ENCODE measurements at places on chromosomes 12 and 14. TPM values are rescaled to one million over a fixed set of nuclear protein-coding genes. Genes with fewer than 3 reads are reported as not detected.

TAS2R46 gene
- total RNA-seq, result 0.41 TPM

LHX5 gene
- total RNA-seq, result 0.50 TPM

NGB gene
- total RNA-seq, result not detected

RTL1 gene
- 1.1 TPM for total RNA-seq

CLEC7A gene
- total RNA-seq, result 0.07 TPM

PSMA6 gene
- 214 TPM for total RNA-seq

OR11G2 gene
- total RNA-seq, result not detected

LYZ gene
- total RNA-seq, result 0.07 TPM

GZMH gene
- not detected for total RNA-seq

BCL2L14 gene
- total RNA-seq, result not detected

LRFN5 gene
- total RNA-seq, result 3.5 TPM

NOC4L gene
- 35.5 TPM for total RNA-seq

HSPB8 gene
- total RNA-seq, result 43.3 TPM

- DNase-seq, result no peak
Measured at GRCh38 chr12:10453156-10453555, at the start of gene KLRC1. KLRC1 (minus strand) TSS chr12:10453377; CDS start chr12:10451156, 2,221 bp downstream.

- no peak for DNase-seq
Measured at GRCh38 chr12:94223842-94224241, 75.5 kb downstream of the PLXNC1 start.

- no peak for DNase-seq
Measured at GRCh38 chr12:19550626-19551025, 111.3 kb downstream of the AEBP2 start.

DNA sequence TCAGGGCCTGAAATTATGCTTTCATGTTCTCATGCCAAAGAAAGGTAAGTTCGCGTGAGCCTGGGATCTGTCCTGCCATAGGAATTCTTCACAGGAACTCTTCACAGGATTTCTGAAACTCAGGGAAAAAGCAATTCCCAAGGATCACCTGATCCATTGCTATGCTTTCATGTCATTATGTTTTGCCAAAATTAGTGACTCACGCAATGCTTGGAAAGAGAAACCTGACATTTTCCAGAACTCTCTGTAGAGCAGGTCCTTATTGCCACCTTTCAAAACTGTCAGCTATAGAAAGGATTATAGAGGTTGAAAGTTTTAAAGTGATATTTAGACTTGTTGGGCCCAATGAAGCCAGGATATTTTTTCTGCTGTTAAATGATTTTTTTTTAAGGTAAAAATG lies 6.3 kb upstream of the KCNJ8 start:
- DNase-seq, result no peak

DNA sequence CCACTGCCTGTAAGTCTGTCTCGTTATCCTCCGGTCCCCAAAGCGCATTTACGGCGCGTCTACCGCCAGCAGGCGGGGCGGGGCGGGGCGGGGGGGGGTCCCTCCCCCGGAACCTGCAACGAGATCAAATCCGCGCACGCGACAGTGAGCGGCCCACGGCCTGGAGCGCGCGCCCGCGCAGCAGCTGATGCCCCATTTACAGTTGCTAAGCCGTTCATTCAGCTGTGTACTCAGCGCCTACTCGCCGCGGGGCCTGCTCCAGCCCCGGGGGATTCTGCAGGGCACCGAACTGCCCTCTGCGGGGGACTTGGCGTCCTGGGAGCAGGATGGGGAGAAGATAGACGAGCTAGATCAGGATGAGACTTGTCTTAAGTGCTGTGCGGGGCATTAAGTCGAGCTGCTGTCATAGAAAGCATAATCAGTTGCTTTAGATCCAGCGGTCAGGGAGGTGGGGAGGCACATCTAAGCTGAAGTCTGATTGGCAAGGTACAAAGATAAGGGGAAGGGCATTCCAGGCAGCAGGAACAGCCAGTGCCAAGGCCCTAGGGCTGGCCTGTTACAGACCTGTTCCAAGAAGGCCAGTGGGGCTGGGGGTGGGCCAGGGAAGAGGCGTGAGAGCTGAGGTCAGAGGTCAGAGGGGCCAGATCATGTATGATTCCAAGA lies 1.4 kb upstream of the CCDC85C start:
- DNase-seq, result no peak

DNA sequence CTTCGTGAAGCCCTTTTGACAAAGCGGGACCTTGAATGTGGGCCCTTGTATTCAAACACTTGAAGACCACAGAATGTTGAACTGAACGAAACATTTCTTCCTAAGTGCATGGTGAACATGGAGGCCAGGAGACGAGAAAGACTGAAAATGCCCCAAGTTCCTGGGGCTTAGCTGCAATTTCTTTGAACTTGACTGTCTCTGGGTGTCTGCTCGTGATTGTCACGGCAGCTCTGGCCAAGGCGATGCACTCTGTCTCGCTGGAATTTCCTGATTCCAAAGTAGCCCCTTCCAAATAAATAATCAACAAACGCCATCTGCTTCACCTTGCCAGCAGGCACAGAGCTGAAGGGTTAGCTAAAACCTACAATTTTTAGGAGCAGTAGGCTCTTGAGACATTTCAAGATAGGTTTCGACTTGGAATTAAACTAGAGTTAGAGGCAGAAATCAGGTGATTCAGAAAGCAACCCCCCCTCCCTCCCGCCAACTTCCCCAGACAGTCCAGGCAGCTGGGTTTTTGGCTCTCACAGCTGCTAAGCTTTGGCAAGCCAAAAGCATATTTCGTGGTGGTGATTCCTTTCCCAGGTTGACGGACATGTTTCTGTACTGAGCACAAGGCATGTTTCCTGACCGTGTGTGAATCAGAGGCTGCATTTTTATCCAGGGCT lies 13.5 kb upstream of the IRF2BPL start:
- no peak for DNase-seq

DNA sequence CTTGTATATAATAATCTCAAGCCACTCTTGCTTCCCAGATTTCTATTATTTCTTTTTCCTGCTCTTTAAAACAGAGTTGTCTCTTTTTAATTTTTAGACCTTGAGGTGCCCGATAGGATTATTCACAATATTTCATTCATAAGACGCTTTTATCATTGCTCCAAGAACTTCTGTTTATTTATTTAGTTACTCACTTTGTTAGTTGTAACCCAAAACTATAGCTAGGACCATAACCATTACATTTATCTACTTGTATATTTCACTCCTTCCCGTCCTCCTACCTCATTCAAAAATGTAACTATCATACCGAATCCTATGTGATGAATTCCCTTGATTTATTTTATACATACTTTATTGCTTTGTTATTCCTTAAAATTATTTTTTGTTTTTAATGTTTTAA lies 7.1 kb downstream of the EIF2S3B start:
- no peak for DNase-seq

DNA sequence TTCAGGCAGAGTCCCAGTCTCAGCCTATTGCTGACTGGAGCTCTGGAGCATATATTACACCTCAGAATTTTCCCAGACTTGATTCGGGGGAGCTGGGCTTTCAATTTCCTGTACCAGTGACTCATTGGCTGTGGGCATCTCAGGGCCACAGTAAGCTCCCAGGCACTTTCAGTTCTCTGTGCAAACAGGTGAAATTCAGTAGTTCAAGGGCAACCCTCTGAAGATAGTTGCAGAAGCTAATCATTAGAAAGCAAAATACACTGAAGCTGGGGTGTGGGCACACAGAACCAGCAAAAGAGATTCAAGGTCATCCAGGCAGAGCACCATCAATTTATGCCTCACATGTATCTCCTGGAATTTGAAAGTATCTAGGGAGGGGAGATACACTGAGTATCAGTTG lies 8.1 kb upstream of the NIN start:
- no peak for DNase-seq

DNA sequence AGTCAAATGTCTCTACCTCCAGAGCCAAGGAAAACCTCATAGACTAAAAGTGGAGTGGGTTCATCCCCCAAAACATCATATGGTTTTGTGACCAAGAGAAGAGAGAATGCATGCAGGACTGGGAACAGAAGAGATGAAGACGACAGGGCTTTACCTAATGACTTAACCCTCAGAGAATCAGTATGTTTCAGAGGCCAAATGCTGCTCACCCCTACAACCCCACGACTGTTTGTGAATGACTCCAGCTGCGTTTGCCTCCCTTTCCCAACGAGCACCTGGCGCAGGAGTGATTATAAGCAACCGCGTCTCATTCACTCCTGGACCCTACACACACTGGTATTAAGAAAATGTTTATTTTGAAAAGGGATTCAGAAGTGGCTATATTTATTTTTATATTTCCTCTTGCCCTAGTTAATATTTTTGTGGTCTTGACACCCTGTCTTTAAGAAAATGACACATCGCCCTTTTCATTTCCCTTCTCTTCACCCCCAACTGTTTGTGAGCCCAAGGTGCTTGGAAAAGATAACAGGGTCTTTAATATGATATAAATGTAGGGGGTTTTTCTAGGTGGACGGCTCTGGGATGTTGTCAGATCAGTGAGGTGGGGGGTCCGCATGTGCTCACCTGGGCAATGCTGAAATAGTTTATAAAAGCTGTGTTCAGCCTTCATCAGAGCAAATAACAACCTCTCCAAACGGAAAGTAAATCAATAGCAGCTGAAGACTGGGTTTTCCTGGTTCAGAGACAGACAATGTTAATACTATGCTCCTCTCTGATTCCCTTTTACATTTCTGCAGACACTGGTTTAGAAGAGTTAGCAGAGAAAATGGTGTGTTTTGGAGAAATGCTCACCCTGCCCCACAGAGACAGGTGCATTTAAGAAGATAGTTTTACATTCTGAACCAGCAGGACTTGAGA lies 77.7 kb downstream of the SLC15A4 start:
- no peak for DNase-seq

DNA sequence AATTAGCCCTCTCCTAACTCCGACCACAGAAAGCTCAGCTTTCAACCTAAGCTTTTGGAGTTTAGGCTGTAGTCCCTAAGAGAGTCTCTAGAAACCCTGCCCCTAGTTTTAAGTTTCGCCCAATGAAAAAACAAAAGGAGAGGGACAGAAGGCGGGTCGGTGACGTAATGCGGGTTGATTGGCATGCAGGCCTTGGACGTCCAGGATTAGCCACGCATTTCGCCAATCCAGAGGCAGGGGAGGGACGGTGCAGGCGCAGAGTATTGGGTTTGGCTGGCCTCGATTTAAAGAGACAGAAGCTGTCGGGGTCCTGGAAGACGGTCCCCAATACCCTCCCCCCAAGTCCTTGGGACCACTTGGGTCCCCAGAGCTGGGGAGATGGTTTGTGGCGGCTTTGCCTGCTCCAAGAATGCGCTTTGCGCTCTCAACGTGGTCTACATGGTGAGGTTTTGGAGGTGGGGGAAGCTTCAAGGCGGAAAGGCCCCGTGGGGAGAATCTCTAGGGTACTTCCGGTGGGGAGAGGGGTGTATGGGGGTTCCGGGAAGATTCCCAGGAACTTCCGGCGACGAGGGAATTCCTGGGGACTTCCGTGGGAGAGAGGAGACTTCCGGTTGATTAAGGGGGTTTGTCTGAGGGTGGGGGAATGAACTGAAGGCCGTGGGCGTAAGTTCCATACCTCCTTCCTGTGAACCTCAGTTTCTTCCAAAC lies at the start of gene TSPAN31:
Gene TSPAN31, plus strand, starts transcription at position 263 of the 708 bp plus-strand sequence. Its CDS starts 116 bp downstream, at position 379.
- peak; percentile 95 for DNase-seq

- DNase-seq, result no peak
Measured at GRCh38 chr12:124453419-124454351, 113.7 kb downstream of the NCOR2 start.

DNA sequence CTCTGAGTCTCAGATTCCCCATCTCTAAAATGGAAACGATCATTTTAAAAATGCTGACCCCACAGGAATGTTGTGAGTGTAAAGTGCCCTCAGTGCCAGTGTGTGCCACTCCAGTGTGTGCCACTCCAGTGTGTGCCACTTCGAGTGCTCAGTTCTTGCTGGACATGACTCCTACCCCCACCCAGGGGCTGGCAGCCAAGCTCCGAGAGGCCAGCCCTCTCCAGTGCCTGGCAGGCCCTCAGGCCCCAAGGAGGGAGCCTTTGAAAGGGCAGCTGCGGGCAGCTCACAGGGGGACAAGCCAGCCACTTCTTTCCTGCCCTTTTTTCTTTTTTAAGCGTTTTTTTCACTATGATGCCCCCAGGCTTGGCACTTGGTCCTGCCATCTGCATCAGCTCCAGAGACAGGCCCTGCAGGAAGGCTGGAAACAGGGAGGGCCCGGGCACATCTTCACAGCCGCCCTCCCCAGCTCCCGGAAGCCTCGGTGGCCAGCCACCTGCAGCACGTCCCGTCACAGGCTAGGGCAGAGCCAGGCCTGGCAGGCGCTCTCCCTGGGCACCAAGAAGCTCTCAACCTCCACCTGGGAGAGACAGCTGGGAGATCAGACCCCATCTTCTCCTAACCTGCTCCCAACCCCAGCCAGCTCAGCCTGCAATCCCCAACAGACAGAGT lies 29.8 kb downstream of the NCOR2 start:
- DNase-seq, result no peak

GRCh38 chr12:97939156-97939555 lies 476.6 kb downstream of the RMST start:
- DNase-seq, result no peak

GRCh38 chr14:103260629-103261124 lies 73.4 kb upstream of the EIF5 start:
- DNase-seq, result no peak

DNA sequence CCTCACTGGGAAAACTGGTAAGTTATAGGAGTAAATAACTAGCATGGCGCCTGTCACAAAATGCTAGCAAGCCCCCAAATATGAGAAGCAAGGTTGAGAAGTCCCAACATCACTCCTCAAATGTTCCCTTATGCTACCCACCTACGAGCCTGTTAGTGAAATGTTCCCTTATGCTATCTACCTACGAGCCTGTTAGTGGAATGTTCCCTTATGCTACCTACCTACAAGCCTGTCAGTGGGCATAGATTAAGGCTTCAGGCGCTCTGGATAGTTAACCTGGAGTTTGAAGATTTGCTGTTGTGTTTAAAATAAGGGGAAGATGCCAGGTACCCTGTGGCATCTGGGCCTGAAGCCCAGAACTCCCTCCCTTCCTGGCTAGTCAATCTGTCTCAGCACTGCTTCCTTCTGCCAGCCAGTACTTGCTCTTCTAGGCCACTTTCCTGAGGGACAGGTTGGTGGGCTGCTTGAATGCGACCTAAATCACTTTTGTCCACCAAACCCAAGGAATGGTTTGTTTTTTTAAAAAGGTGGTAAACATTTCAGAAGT lies 67.1 kb upstream of the SINHCAF start:
- DNase-seq, result no peak

- no peak for DNase-seq
Measured at GRCh38 chr12:103852498-103852997, 11.5 kb upstream of the NT5DC3 start.

DNA sequence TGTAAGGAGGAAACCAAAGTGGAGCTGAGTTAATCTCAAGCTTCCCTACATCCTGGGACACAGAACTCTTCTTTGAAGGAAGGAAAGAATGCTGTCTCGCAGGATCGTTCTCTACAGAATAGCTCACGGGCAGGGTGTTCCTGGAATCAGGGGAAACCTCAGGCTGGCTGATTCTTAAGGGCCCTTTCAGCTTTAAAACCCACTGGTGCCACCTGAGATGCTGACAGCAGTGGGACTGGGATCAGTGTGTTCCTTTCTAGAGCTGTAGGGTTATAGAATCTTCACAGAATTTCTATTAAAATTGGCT lies 47.8 kb downstream of the UBE3B start:
- no peak for DNase-seq

DNA sequence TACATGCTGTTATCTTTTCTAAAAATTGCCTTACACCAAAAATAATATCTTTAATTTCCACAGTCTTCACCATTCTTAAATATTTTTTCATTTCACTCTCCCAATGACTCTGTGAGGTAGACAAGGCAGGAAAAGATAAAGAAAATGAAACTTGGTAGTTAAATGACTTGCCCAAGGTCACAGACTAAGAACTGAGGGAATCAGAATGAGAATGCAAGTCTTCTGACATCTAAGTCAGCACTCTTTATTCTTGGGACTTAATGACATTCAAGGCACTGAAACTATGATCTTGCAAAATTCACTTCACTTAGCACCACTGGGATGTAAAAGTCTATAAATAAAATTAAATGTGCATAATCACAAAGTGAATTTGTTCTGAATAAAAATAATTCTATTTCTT lies 104.5 kb downstream of the SLC2A13 start:
- DNase-seq, result no peak

Measured in kidney epithelial cell (primary cell).